ENCODE measurements at places on chromosomes 16 and 17.

GRCh38 chr17:56680676-56681075, 87.2 kb downstream of the NOG start:
- no peak for DNase-seq

DNA sequence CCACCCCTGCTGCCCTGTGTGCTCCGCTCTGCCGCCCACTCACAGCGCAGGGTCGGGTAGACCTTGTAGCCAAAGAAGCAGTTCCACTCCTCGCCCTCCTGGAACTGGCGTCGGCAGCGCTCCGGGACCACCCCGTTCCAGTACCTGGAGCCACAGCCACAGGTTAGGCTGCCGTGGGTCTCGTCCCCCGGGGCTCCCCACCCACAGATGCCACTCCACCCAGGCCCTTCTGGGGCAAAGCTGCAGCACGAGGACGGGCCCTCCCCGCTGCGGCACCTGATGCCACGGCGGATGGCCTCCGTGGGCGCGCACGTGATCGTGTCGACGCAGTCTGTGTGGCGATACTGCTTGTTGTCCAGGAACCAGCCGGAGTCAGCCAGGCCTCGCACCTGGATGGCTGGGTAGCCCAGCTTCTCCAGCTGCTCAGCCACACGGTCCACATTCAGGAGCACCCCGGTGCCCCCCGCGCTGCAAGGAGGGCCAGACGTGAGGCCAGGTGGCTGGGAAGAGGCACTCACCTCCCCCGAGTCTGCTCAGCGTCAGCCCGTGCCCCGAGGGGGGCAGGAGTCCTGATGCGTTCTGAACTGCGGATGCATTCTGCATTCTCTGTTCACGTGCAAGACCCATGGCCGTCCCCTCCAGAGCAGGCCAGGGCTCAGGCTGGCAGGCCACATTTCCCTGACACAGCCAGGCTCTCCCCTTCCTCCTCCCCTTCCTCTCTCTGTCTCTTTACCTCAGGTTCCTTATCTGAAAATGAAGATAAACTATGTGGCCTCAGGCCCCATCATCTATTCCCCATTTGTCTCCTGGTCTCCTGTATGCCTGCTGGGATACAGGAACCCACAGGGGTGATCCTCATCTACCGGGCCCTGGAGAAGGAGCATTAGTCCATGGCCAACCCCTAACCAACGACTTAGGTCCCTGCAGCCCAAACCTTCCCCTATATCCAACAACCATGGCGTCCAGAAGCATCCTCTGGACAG, 4.1 kb downstream of the NOTUM start:
- DNase-seq = no peak

DNA sequence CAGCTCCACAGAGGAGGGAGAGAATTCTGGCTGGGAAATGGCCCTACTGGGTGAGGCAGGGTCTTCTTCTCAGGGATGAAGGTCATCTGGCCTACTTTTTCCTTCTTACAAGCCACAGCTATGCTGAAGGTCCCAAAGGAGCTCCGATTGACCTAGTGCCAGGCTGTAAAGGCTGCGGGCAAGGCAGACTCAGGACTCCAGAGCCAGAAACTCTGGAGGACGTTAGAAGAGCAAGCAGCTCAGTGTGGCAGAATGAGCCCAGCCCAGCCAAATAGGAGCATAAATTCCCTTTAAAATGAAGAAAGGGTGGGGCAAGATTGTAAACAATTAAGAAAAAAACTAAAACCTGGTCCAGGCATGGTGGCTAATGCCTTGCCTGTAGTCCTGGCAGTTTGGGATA, 20.1 kb upstream of the CNOT1 start:
- no peak for DNase-seq

DNA sequence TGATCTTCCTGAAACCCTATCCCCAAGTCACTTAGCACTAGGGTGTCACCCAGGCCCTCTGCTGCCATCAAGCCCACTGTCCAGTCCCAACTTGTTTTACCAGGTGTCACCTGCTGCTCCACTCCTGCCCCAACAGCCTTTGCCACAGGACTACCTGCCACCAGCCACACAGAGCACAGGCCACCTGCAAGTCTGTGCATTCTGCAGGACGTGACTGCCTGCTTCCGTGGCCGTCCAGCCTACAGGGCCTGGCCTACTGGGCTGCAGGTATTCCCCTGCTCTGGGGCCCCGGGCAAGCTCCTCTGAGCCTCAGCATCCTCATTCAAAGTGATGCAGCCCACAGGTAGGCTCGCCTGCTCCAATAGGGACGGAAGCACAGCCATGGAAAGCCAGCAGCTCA, 3.2 kb downstream of the MCRIP1 start:
- DNase-seq = no peak

DNA sequence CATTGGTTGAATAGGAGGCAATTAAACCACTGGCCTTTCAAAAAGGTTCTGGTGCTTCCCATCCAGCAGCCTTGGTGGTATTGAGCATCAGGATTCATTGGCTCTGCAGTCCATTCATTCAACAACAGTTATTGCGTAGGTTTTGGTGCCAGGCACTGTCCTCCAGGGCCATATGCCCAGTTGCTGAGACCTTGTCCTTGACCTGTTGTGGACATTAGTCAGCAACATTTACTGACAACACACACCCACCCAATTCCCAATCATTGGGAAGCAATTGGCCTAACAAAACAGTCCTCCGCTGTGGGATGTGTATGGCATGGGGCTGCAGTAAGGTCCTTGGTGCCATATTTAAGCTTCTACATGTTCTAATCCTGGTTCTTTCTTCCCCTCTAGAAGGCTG, 82.2 kb downstream of the AXIN2 start:
- no peak for DNase-seq

DNA sequence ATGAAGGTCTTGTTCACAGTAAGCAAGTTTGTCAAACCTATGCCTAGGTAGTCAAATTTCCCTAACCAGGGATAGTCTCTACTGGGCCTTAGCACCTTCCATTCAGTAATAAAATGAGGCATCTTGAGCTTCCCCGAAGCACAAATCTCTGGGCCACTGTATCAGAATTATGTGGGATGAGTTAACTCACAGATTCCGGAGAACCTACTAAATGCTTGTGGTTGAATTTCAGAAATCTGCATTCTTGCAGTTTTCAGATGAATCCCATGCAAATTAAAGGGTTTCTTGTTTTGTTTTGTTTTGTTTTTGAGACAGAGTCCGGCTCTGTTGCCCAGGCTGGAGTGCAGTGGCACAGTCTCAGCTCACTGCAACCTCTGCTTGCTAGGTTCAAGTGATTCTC, 478.8 kb upstream of the HSBP1 start:
- DNase-seq = no peak

GRCh38 chr17:31561469-31562375, 170.2 kb downstream of the RAB11FIP4 start:
- DNase-seq = no peak

DNA sequence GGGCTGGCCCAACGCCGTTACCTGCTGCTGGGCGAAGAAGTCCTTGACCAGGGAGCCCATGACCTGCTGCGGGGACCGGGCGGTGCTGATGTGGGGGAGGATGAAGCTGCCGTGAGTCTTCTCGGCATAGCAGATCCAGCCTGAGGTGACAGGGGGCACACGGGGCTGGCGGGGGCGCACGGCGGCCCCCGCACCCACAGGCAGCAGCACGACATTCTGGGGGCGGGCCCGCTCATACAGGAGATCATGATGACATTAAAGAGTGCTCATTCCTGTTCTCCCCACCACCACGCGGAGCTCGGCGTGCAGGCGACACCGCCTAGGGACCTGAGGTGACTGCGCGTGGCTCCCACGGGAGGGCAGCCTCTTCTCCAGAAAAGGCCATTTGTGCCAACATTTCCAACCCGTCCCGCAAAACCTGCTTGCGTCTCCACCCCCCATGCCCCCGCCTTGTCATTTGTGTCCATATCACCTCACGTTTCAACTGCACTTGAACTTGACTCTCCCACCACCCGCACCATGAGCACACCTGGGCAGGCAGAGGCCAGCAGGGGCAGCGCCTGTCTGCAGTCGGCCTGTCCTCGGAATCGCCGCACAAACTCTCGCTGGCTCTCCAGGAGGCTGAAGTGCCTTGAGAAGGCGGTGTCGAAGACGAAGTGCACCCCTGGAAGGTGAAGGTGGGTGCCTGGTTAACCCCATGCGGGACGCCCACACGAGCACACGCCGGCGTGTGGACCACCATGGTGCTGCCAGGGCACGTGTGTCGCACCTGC, 6.4 kb downstream of the CIAO3 start:
- DNase-seq = no peak

- no peak for DNase-seq
Observed at GRCh38 chr17:17942846-17943245, 29.4 kb downstream of the TOM1L2 start.

DNA sequence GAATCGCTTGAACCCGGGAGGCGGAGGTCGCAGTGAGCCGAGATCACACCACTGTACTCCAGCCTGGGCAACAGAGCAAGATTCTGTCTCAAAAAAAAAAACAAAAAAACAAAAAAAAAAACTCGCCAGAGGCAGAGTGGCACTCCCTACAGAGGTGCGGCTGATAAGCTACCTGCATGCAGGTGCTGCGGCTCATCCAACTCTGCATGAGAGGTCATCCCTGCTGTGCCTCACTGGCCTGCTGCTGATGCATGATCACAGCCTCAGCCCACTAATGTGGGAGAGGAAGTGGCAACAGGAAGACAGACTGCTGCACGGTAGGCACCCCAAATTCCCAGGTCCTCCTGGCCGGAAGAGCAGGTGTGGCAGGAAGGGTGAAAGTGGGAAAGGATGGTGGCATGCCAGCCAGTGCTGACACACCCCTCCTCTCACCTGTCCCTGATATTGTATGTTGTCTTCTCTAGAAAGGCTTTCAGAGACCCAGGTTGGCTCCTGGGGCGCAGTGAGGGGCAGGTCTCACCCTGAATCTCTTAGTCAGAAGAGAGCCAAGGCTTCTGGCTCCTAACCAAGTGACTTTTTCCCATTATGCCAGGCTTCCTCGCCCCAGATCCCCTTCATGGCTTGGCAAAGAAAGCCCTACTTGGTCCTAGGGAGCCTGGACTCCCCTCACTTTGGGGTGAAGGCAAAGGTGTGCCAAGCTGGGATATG, 11.8 kb downstream of the NXPH3 start:
- DNase-seq = no peak

- DNase-seq = no peak
Observed at GRCh38 chr16:72657164-72657563, 390.8 kb downstream of the ZFHX3 start.

DNA sequence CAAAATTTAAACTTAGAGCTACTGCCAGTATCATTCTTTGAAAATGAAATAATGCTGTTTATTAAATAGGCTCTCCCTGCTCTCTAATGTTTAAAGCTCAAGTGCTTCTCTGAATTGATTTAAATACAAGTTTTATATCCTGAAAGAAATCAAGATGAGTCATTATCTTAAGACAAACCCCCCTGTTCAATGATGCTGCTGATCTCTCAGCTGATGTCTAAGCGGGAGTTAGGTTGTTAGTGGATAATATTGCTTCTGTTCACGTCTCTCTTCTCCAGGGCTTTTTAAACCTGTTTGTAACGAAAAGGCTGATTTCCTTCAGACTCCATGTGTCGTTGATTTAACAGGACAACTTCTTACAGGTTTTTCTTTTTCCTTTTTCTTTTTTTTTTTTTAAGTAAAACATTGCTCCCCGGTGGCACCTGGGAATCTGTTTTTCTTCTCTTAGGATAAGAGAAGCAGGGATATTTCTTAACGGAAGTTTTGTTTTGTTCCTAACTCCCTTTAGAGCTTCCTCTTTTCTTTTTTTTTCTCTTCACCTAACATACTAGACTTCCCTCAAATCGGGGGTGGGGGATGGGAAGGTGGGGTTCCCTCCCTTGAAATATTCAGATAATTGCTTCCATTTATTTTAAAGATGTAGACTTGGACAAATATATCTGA, 807 bp upstream of the LYRM9 start:
- no peak for DNase-seq

- no peak for DNase-seq
Observed at GRCh38 chr16:11625769-11626168, 39.0 kb upstream of the LITAF start.

DNA sequence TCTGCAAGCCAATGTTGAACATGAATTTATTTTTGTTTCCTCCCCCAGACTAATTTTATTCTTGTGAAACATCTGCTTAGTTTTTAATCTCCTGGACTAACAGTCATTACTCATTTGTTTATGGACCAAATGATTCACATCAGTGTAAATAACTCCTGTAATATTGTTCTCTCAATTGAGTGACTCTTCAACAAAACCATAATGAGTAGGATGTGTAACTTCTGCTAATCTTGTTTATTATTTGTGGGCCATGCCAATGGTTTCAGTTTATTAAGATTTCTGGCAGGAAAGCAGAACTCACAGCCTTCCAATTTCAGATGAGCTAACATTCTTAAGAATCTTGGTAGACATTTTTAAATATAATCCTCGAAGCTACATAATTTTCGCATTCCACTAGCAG, 1216.3 kb upstream of the GOT2 start:
- DNase-seq = no peak

DNA sequence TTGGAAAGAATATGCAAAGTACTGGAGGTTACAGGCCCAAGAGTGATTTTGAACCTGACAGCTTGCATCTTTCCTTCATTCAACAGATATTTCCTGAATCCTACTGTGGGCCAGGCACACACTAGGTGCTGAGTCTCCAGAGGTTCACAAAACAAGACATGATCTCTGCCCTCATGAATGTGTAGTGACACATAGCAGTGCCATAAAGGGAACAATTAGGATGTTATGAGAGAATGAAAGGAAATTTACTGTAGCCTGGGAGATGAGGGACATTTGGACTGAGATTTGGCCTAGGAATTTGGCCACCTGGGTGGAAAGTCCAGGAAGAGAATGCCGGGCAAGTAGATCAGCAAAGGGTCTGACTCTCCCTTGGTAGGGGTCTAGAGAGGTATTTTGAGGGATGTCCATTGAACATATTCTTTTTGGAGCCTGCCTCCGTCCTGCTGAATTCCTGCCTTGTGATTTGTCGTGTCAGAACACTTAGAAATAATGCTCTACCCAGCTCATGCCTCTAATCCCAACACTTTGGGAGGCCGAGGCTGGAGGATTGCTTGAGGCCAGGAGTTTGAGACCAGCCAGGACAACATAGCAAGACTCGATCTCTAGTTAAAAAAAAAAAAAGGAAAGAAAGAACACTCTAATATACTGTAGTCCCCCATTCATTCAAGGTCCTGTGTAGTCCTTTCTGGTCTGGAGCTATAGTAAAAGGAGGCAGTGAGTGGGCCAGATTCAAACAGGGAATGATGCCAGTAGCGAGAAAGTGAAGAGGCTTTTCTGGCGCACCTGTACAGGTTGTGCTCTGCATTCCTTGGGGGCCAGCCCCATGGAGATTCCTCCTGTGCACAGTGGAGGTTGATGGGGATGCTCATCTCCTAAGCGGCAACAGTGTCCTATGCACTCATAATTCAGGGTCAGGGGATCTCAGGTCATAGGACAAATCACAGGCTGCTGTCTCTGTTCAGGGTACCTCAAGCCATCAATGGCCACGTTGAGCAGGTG, 90.6 kb upstream of the CLEC18A start:
- no peak for DNase-seq

All from activated T-helper 1 cell treated with anti-CD3 and anti-CD28 coated beads, Interleukin-2, amount 50 U/mL, for 16 hours (primary cell).